Forelimb muscle (tissue), 1 donor: ENCODE measurements at places on chromosomes 1 and 21.

DNA sequence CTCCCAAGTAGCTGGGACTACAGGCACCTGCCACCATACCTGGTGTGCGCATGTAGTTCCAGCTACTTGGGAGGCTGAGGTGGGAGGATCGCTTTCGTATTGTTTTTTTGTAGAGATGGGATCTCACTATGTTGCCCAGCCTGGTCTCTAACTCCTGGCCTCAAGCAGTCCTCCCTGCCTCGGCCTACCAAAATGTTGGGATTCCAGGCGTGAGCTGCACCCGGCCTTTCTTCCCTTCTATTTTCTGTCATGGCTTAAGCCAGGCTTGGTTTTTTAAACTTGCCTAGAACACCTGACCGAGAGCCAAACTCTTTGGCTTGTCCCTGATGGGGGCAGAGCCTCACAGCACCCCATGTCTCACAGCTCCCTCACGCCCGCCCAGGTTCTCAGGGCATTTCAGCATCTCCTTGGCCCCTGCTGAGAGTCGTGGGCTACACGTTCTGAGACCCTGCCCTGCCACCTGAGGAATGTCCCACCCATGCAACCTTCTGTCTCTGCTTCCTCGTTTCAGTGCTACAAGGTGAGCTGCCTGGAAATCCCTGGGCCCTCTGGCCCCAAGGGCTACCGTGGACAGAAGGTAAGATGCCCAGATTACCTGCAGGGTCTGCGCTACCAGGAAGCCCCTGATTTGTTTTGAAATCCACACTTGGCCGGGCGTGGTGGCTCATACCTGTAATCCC, 15.7 kb downstream of the COL6A2 start:
- no peak for DNase-seq

GRCh38 chr1:32962248-32962896, 2.2 kb downstream of the RNF19B start:
- DNase-seq = no peak

DNA sequence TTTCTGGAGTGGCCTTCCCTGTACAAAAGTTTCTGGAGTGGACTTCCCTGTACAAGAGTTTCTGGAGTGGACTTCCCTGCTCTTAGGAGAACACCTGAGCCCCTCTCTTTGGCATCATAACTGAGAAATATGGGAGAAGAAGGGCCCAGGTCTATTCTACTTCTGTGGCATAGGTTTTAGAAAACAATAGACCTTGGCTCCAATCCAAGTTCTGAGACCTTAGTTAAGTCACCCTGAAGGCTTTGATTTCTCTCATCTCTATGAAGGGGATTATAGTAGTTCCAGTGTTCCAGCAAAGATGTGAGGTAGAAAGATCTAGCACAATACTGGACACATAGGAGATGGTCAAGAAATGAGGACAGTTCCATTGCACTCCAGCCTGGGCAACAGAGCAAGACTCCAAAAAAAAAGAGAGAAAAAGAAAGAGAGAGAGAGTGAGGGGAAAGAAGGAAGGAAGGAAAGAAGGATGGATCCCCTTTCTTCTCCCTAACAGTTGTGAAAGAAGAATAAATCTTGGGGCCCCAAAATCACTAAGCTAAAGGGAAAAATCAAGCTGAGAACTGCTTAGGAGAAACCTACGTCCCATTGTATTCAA, 13.3 kb upstream of the EIF4G3 start:
- no peak for DNase-seq

DNA sequence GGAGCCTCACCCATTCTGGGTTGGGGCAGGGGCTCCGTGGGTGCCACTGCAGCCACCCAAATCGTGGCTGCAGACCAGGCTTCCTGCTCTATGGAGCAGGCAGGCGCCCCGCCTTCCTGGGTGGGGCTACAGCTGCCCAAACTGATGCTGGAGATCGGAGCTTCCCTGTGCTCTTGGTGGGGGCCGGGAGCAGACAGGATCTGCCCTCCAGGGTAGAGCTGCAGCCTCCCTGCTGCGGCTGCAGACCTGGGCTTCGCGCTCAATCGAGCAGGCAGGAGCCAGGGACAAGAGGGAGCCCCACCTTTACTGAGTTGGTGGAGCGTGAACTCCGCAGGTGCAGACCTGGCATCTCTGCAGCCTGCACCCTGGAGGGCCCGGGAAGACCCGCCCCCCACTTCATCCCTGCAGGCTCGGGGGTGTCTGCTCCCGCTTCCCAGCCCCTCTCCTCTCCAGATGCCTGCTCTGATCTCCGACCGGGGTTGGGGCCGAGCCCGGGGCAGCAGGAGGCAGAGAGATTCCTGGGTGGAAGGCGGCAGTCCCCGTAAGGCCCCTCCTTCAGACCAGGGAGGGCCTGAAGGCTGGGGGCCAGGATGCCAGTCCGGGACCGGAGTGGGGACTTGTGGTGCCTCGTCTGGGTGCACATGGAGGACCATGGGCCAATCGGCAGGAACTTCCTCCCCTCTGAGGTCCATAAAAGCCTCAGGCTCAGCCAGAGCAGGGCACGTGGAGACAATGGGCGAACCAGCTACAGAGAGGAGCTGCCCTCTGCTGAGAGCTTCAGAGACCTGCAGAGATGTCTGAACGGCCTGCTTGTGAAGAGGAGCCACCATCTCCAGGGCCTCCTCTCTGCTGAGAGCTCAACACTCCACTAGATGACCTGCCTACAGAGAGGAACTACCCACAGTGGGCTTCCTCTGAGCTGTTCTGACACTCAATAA, 359.3 kb downstream of the SMYD3 start:
- DNase-seq = no peak

DNA sequence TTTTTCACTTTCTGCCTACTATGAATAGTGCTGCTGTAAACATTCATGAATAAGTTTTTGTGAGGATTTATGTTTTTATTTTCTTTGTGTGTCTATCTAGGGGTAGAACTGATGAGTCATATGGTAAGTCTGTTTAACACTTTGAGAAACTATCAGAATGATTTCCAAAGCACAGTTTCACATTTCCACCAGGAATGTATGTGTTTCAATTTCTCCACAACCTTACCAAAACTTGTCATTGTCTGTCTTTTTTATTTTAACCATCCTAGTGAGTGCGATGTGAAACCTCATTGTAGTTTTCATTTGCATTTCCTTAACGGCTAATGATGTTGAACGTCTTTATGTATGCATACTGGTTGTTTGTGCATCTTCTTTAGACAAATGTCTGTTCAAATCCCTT, 23.5 kb downstream of the RNASEL start:
- no peak for DNase-seq

DNA sequence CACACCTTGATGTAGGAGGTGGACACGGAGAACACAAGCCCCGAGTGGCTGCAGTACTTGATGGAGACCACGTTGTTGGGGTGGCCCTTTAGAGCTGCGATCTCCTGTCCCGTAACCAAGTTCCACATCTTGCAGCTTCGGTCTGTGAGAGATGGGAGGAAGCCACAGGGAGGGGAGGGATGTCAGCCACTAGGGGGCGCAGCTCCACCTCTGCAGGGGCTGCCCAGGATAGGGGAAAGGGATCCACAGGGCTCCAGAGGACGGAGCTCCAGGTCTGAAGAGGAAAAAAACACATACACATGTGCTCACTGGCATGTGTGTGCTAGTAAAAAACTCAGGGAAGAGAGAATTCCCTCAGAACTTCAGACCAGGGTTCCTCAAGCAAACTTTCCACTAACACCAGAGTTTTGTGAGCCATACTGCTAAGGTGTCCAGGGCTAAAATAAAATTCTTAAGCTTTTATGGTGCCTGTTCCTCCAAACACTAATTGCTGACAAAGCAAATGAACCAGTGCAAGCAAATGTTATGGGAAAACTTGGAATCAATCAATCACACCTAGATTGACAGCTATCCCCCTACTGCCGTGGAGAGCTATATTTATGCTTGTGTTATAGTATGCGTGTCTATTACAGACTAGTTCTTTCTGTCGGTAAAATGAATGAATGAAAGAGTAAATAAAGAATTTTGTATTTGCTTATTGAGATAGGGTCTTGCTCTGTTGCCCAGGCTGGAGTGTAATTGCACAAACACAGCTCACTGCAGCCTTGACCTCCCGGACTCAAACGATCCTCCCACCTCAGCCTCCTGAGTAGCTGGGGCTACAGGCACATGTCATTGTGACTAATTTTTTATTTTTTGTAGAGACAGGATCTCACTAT, 43.7 kb downstream of the KIF21B start:
- DNase-seq = no peak

DNA sequence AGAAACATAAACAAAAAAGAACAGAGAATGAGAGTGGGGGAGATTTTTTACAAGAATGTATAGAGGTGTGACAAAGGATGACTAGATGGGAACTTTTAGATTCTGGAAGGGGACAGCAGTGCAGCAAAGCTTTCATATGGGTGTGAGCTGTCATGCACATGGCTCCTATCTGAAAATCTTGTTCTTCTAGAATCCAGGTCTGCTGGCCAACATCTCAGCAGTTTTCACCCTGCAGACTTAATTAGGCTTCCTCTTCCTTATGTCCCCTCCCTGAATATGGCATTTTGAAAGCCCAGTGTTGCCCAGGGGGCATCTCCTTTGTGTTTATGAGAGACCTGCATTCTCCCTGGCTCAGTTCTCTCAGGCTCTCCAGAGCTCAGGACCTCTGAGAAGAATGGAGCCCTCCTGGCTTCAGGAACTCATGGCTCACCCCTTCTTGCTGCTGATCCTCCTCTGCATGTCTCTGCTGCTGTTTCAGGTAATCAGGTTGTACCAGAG, at the start of gene CYP4Z1:
Gene CYP4Z1, plus strand, starts transcription at position 135 of the 498 bp plus-strand sequence. Its CDS starts 260 bp downstream, at position 395.
- DNase-seq = no peak

DNA sequence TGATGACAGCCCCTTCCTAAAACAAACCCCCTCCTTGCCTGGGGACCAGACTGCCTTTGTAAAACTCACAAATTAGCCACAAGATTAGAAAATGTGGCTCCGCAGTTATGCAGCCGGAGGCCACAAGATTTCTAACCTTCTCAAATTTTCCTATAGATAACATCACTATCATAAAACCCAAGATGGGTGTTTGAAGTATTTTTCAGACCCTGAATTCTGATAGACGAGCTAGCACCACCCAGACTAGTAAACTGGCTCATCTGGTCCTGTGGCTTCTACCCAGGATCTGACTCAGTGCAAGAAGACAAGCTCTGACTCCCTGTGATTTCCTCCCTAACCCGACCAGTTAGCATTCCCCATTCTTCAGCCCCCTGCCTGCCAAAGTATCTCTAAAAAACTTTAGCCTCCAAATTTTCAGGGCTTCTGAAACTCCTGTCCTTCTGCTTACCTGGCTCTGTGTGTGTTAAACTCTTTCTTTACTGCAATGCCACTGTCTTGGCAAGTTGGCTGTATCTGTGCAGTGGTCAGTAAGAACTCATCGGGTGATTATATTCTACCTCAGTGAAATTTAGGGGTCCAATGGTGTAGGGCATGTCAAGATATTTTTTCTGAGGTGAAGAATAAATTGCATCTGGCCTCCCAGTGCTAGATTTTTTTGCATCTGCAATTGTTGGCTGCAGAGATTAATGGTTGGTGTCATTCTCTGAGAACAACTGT, 102.1 kb downstream of the S1PR1 start:
- no peak for DNase-seq

DNA sequence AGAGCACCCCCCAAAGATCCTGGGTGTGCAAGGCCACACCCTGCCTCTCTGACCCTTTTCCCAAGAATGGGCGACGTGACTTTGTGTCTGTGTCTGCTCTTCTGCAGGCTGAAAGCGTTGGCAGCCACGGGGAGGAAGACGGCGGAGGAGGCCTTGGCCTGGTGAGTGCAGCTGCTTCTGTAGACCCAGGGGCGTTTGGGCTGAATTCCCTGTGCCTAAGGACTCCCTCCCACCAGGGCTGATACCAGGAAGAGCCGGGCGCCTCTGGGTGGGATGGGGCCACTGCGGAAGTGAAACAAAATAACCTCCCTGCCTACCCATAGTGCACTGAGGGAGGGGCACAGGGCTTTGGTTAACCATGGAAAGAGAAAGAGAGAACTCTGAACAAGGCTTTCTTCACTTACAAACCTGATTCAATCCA, 2.5 kb downstream of the UBASH3A start:
- no peak for DNase-seq

DNA sequence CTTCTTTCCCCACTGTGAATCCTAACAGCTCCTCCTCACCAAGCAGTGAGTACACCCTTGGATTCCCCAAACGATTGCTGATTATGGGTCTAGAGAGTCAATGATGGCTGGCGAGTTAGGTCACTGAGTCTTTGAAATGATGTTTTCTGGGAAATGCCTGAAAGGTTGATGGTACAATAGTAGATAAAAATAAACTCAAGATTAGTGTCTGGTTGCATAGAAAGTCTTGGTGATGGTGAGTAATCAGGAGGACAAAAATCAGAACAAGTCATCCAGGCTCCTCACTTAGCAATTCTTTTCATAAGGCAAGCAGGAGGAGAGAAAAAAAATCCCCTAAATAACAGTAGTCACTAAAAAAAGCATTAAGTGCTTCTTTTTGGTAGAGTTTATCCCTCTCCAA, 22.6 kb downstream of the HLX start:
- no peak for DNase-seq

GRCh38 chr1:17978016-17978415, 129.6 kb upstream of the IGSF21 start:
- DNase-seq = no peak

DNA sequence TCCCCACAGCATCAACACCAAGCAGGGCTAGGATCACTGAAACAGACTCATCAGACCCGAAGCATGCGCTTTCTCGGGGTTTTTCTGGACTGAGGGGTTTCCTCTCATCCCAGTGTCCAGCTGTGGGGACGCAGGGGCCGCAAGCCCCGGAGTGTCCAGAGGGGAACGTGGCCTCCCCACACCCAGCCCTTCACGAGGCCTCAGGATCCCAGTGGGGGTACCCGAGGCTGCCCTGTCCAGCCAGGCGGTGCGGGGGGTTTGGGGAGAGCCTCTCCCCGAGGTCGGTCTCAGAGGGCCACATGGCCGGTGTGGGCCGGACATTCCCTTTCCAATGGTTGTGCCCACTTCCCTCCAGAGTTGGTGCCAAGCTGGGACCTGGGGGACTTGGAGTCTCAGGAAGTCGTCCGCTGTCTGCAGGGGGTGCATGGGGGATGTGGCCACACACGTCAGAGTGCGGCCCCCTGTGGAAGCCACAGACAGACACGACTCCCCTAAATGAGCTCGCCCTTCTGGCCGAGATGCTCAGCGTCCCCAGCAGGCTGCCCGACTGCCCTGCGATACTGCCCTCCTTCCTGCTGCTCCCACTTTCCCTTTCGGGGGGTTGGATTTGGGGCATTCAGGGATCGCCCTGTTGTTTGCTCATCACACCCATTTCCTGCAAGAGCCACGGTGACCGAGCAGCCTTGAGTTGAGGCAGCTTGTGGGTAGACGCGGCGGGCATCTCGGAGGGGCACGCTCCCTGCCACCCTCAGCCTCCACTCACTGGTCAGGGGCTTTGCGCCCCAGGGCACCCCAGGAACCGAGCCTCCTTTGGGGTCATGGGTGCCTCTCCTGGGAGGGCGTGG, 4.1 kb downstream of the COL6A1 start:
- DNase-seq = no peak
